ENCODE measurements at places on chromosomes 2 and 18.

- peak; percentile 47 for DNase-seq
- H3K27ac ChIP-seq: peak within 1 kb of the TSS; percentile 94
- H3K4me3 ChIP-seq: peak within 1 kb of the TSS; percentile 94
- peaks cover 50% of the 10 kb centered on the region for H3K4me1 ChIP-seq
- H3K36me3 ChIP-seq: peaks cover 9% of the 10 kb centered on the region
These were observed at the start of gene GYPC for GRCh38 chr2:126655500-126656430. Gene GYPC, plus strand, starts transcription at chr2:126656158. Its CDS starts 106 bp downstream, at chr2:126656264.

- H3K4me3 ChIP-seq: no peak overlapping the region
- H3K4me1 ChIP-seq: no peaks in the 10 kb centered on the region
- no peak overlapping the region for H3K27ac ChIP-seq
- H3K36me3 ChIP-seq: peaks cover 21% of the 10 kb centered on the region
- no peak for DNase-seq
- no peaks in the 10 kb centered on the region for H3K27me3 ChIP-seq
These were observed 38.7 kb downstream of the CCDC138 start for GRCh38 chr2:108825254-108825653.

DNA sequence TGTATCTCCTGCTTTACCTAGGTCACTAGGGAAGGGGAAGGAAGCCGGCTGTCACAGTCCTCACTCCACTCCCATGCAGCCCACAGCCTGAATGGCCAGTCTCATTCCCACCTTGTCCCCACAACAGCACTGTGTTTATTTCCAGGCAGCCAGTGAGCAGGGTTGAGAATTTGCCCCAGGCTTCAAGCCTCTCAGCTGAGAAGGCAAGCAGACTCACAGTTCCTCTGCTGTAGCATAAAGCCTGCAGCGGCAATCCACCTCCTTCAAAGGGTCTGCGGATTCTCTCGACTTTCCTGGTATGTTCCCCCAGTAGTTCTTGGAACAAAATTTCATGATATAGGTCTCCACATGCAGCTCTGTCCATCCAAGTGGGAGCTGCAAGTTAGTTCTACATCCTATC is 262.9 kb upstream of the GULP1 start:
- no peak for DNase-seq
- no peaks in the 10 kb centered on the region for H3K4me1 ChIP-seq
- no peaks in the 10 kb centered on the region for H3K27me3 ChIP-seq
- H3K27ac ChIP-seq: no peak overlapping the region

DNA sequence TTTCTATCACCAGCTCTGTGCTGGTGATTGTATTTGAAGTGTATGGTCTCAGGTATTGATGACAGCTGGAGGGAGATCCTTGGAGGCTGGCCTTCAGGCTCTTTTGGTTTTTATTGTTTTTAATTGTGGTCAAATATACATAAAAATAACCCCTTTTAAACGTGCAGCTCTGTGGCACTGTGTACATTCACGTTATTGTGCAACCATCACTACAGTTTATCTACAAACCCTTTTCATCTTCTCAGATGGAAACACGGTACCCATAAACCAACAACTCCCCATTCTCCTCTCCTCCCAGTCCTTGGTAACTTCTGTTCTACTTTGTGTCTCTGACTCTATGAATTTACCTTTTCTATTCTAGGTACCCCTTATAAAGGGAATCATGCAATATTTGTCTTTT is 79.3 kb upstream of the ATP8B1 start:
- H3K27me3 ChIP-seq: no peaks in the 10 kb centered on the region
- DNase-seq: no peak
- peaks cover 8% of the 10 kb centered on the region for H3K4me1 ChIP-seq
- H3K27ac ChIP-seq: no peak overlapping the region
- H3K36me3 ChIP-seq: no peaks in the 10 kb centered on the region

GRCh38 chr2:210561475-210561874 is 5.1 kb downstream of the CPS1 start:
- H3K4me1 ChIP-seq: no peaks in the 10 kb centered on the region
- H3K36me3 ChIP-seq: no peaks in the 10 kb centered on the region

- peaks cover 23% of the 10 kb centered on the region for H3K4me1 ChIP-seq
- no peak overlapping the region for H3K4me3 ChIP-seq
- no peak overlapping the region for H3K27ac ChIP-seq
These were observed 219.2 kb downstream of the MTX2 start for GRCh38 chr2:176488431-176488830.

DNA sequence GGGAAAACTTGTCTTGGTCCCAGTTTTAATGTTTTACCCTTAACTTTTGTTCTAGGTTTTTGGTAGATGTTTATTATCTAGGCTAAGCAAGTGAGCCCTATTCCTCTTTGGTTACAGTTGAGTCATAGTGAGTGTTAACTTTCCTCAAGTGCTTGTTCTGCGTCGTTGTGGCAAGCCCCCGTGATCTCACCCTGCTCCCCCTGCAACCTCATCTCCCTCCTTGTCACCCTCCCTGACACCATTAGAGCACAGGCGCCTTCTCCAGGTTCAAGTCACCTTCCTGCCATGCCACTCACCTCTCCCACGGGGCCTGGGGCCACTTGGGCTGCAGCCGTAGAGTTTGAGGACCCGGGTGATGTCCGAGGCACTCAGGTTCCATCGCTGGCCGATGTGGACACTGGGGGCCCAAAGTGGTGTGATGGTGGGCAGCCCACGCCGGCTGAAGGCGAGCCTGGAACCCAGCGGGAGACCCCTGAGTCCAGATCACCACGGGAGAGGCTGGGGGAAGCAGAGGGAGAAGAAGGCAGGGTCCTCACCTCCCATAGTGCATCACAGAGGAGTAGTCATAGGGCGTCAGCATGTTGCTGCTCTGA is 8.7 kb downstream of the ASTL start:
- no peaks in the 10 kb centered on the region for H3K4me1 ChIP-seq
- DNase-seq: no peak
- H3K27ac ChIP-seq: no peak overlapping the region
- no peak overlapping the region for H3K4me3 ChIP-seq

DNA sequence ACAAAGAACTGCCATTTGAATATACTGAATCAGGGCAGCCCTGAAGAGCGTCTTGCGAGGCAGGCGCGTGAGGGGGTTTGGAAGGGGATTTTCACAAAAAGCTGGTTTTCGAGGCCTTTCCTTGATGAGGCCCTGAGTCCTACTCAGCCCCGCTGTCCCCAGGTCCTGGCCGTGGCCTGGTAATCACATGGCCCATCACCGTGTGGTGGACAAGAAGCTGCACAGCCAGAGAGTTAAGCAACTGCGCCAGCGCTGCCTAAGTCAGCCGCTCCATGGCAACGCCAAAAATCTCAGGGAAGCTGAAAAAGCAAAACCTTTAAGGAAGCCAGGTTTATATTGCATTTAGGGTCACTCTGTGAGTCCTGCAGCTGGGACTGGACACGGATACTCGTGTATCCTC is 341.2 kb upstream of the MYT1L start:
- H3K27me3 ChIP-seq: no peaks in the 10 kb centered on the region
- no peak for DNase-seq
- no peaks in the 10 kb centered on the region for H3K36me3 ChIP-seq

Measured in activated B cell treated with CpG ODN at 0.5 μM for 24 hours (primary cell).